ENCODE measurements at places on chromosomes 1 and 21. TPM values are rescaled to one million over a fixed set of nuclear protein-coding genes. Genes with fewer than 3 reads are reported as not detected.

- H3K27ac ChIP-seq, result no peak overlapping the region
- peaks cover 29% of the 10 kb centered on the region for H3K27me3 ChIP-seq
- H3K4me1 ChIP-seq, result peaks cover 7% of the 10 kb centered on the region
- H3K4me3 ChIP-seq, result no peak overlapping the region
- peak; percentile 43 for DNase-seq
Measured at GRCh38 chr1:18440385-18441226, 40.1 kb upstream of the KLHDC7A start.

GRCh38 chr1:181541458-181541857 is 58.1 kb downstream of the CACNA1E start:
- peaks cover 22% of the 10 kb centered on the region for H3K27me3 ChIP-seq
- H3K4me1 ChIP-seq, result peaks cover 3% of the 10 kb centered on the region
- no peak for DNase-seq
- H3K36me3 ChIP-seq, result no peaks in the 10 kb centered on the region

DNA sequence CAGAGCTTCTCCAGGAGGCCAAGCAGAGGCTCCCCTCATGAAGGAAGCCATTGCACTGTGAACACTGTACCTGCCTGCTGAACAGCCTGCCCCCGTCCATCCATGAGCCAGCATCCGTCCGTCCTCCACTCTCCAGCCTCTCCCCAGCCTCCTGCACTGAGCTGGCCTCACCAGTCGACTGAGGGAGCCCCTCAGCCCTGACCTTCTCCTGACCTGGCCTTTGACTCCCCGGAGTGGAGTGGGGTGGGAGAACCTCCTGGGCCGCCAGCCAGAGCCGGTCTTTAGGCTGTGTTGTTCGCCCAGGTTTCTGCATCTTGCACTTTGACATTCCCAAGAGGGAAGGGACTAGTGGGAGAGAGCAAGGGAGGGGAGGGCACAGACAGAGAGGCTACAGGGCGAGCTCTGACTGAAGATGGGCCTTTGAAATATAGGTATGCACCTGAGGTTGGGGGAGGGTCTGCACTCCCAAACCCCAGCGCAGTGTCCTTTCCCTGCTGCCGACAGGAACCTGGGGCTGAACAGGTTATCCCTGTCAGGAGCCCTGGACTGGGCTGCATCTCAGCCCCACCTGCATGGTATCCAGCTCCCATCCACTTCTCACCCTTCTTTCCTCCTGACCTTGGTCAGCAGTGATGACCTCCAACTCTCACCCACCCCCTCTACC is 19.1 kb downstream of the CSF1 start:
- H3K4me1 ChIP-seq, result peaks cover 63% of the 10 kb centered on the region
- H3K36me3 ChIP-seq, result peaks cover 31% of the 10 kb centered on the region
- H3K27ac ChIP-seq, result peak overlapping the region; percentile 79

DNA sequence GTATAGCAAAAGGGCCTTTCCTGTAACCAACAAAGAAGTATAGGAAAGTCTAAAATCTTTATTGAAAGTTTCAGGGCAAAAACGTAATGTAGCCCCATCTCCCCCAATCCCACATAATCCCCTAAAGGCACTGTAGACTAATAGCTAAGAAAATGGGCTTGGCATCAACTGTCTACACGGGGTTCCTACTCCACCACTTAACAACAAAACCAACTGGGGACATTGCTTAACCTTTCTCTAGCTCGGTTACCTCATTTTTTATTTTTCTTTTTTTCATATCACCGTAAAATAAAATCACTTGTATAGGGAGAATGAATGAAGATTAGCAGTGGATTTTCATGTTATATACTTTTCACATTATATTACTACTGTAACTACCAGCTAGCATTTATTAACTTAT is 12.3 kb downstream of the MACF1 start:
- no peak for DNase-seq
- H3K4me3 ChIP-seq, result no peak overlapping the region

GRCh38 chr1:109790735-109791494 is 27.2 kb upstream of the EPS8L3 start:
- DNase-seq, result peak; percentile 78
- peak overlapping the region; percentile 37 for H3K27ac ChIP-seq
- no peak overlapping the region for H3K4me3 ChIP-seq
- H3K36me3 ChIP-seq, result no peaks in the 10 kb centered on the region
- no peaks in the 10 kb centered on the region for H3K27me3 ChIP-seq
- H3K4me1 ChIP-seq, result peaks cover 49% of the 10 kb centered on the region

- DNase-seq, result no peak
- H3K4me3 ChIP-seq, result no peak overlapping the region
- no peaks in the 10 kb centered on the region for H3K4me1 ChIP-seq
- H3K27me3 ChIP-seq, result peaks cover 10% of the 10 kb centered on the region
Measured at GRCh38 chr1:9670085-9670484, 18.6 kb downstream of the PIK3CD start.

GRCh38 chr1:172980456-172980855 is 70.3 kb downstream of the TNFSF18 start:
- no peaks in the 10 kb centered on the region for H3K27me3 ChIP-seq
- H3K4me1 ChIP-seq, result peaks cover 14% of the 10 kb centered on the region
- no peak overlapping the region for H3K27ac ChIP-seq
- no peak overlapping the region for H3K4me3 ChIP-seq
- H3K36me3 ChIP-seq, result no peaks in the 10 kb centered on the region

DNA sequence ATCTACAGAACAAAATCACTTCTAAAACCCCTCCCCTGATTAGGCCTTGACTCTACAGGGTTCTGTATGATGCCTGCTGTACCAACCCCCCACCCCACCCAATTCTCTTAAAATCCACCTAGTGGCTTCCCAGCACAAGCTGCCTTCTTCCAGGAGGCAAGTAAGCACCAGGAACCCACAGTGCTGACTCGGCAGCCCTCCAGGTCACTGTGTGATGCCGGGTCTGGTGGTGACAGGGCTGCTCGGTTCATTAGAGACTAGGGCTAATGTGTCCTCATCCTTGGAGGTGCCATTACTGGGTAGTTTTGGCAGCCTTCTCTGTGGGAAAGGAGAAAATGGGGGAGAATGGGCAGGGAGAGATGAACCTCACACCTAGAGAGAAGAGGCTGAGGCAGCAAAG is 363.5 kb downstream of the PTPRU start:
- peaks cover 3% of the 10 kb centered on the region for H3K27me3 ChIP-seq
- H3K36me3 ChIP-seq, result no peaks in the 10 kb centered on the region
- H3K27ac ChIP-seq, result no peak overlapping the region
- DNase-seq, result no peak
- H3K4me3 ChIP-seq, result no peak overlapping the region

DNA sequence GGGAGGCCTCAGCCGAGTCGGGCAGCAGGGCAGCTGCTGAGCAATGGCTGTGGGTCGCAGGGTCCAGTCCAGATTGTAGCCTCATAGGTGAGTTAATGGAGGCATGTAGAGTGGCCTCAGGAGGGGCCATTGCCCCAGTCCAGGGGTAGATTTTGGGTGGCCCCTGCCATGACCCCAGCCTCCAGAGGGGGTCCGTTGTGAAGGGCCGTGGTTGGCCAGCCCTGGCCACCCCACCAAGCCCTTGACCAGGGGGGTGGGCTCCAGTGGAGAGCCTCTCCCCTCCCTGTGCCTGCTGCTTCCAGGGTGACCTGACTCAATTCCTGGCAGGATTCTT is 26.1 kb downstream of the TRPM2 start:
- no peak for DNase-seq
- no peak overlapping the region for H3K4me3 ChIP-seq
- H3K27me3 ChIP-seq, result peaks cover 18% of the 10 kb centered on the region
- H3K27ac ChIP-seq, result no peak overlapping the region
- H3K4me1 ChIP-seq, result peaks cover 11% of the 10 kb centered on the region

- H3K4me3 ChIP-seq, result no peak overlapping the region
- no peaks in the 10 kb centered on the region for H3K4me1 ChIP-seq
- H3K27ac ChIP-seq, result no peak overlapping the region
- H3K36me3 ChIP-seq, result no peaks in the 10 kb centered on the region
Measured at GRCh38 chr1:56106531-56107274, 472.7 kb downstream of the PLPP3 start.

GRCh38 chr1:8097077-8097799 is 71.1 kb upstream of the ERRFI1 start:
- no peak overlapping the region for H3K4me3 ChIP-seq
- no peaks in the 10 kb centered on the region for H3K27me3 ChIP-seq
- H3K36me3 ChIP-seq, result no peaks in the 10 kb centered on the region
- H3K27ac ChIP-seq, result peak overlapping the region; percentile 86

- H3K4me3 ChIP-seq, result no peak overlapping the region
- H3K36me3 ChIP-seq, result no peaks in the 10 kb centered on the region
- no peaks in the 10 kb centered on the region for H3K27me3 ChIP-seq
- no peak overlapping the region for H3K27ac ChIP-seq
- DNase-seq, result no peak
Measured at GRCh38 chr1:7727809-7728471, 43.2 kb upstream of the VAMP3 start.

DNA sequence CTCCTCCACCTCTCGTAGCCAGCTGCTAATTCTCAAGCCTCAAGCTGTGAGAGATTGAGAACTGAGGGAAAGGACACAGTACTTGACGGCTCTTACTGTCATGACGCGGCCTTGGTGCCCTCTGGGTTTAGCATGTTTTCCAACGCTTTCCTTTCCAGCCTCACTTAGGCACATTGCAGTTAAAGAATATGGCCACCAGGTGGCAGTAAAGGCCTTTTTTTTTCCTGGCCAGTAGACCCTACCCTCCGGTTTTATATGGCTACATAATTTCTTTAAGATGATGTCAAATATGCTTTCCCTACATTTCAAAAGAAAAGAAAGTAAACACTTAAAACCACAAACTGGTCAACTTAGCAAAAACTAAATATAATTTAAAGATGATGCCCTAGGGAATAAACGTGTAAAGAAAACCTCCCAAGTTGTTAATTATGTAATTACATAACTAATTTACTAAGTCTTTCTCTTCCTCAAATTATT is 56.8 kb upstream of the PRDX6 start:
- H3K36me3 ChIP-seq, result no peaks in the 10 kb centered on the region
- no peaks in the 10 kb centered on the region for H3K27me3 ChIP-seq
- no peak overlapping the region for H3K4me3 ChIP-seq
- no peak overlapping the region for H3K27ac ChIP-seq
- peaks cover 7% of the 10 kb centered on the region for H3K4me1 ChIP-seq

GRCh38 chr1:172397221-172397620 is 23.3 kb upstream of the C1orf105 start:
- DNase-seq, result no peak
- peaks cover 51% of the 10 kb centered on the region for H3K4me1 ChIP-seq
- H3K36me3 ChIP-seq, result no peaks in the 10 kb centered on the region
- no peaks in the 10 kb centered on the region for H3K27me3 ChIP-seq
- no peak overlapping the region for H3K27ac ChIP-seq

GRCh38 chr21:28899744-28900143 is 92.9 kb downstream of the LTN1 start:
- DNase-seq, result no peak
- H3K27me3 ChIP-seq, result no peaks in the 10 kb centered on the region
- no peaks in the 10 kb centered on the region for H3K4me1 ChIP-seq

GRCh38 chr21:28280611-28281010 is 712.1 kb downstream of the LTN1 start:
- no peaks in the 10 kb centered on the region for H3K36me3 ChIP-seq
- no peak overlapping the region for H3K4me3 ChIP-seq
- no peak for DNase-seq
- no peak overlapping the region for H3K27ac ChIP-seq
- H3K27me3 ChIP-seq, result no peaks in the 10 kb centered on the region

- H3K27ac ChIP-seq, result no peak overlapping the region
- H3K27me3 ChIP-seq, result no peaks in the 10 kb centered on the region
- H3K36me3 ChIP-seq, result no peaks in the 10 kb centered on the region
- no peak for DNase-seq
- no peak overlapping the region for H3K4me3 ChIP-seq
Measured at GRCh38 chr1:156342166-156342955, 4.0 kb downstream of the TSACC start.

GRCh38 chr21:45415943-45416611 is 11.1 kb downstream of the COL18A1 start:
- H3K36me3 ChIP-seq, result no peaks in the 10 kb centered on the region
- no peak overlapping the region for H3K4me3 ChIP-seq
- DNase-seq, result no peak
- H3K27ac ChIP-seq, result no peak overlapping the region
- H3K27me3 ChIP-seq, result no peaks in the 10 kb centered on the region

DNA sequence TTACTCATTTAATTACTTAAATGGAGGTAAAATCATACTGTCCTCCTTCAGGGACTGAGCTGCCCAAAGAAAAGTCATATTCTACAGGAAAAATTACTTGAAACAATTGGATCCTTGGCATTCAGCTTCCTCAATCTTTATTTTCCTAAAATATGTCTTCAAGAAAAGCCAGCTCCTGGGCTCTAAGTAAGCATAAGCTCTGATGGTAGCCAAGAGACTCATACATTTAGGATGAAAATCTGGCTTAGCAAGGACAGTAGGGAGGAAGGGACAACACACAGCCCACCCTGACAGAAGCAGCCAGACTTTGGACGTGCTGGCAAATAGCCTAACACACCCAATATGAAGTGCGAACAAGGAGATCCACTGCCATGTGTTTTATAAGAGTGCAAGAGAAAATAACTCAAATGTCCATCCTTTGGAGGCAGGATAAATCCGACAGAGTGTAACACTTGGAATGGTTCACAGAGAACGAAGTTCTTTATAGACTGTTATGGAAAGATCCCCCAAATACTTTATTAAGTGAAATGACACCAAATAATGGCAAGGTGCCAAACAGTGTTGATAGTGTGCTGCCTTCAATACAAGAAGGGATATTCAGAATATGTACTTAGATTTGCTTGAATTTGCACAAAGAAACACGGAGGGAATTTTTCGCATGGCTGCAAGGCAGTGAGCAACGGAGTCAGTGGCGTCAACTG is 14.1 kb downstream of the CAPN8 start:
- DNase-seq, result no peak
- no peaks in the 10 kb centered on the region for H3K36me3 ChIP-seq
- H3K4me1 ChIP-seq, result peaks cover 24% of the 10 kb centered on the region

DNA sequence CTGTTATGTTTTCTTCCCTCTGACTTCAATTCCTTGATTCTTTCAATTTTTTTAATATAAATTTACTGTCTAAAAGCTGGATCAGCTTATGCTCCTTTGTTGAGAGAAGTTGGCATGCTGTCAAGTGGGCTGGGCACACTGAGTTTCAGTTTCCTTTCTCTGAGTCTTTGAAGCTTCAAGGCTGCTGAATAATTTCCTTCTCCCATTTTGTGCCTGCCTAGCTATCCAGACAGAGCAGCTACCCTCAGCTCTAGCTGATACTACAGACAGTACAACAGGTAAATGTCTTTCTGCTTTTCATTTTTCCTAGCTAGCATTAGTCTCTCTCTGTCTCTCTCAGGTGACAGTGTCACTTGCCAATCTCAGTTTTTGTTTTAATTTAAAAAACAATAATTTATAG is at the start of gene IFI44:
IFI44 (plus strand) TSS at position 204 of the 400 bp plus-strand sequence. CDS start 365 bp downstream, outside the sequence.
- peak within 1 kb of the TSS; percentile 41 for H3K4me3 ChIP-seq
- H3K27ac ChIP-seq, result peak within 1 kb of the TSS; percentile 36
- no peaks in the 10 kb centered on the region for H3K36me3 ChIP-seq
- no peaks in the 10 kb centered on the region for H3K27me3 ChIP-seq
- peaks cover 15% of the 10 kb centered on the region for H3K4me1 ChIP-seq

The CYB5RL gene
- total RNA-seq, result 5.0 TPM

The KISS1 gene
- total RNA-seq, result not detected

The CD244 gene
- total RNA-seq, result 0.49 TPM

The PLA2G2F gene
- 11.9 TPM for total RNA-seq

The CFAP45 gene
- 2.0 TPM for total RNA-seq

The FCER1G gene
- 4.6 TPM for total RNA-seq

The E2F2 gene
- total RNA-seq, result 12.2 TPM

The HES3 gene
- total RNA-seq, result not detected

The TSACC gene
- not detected for total RNA-seq

The MXRA8 gene
- 21.9 TPM for total RNA-seq

The PCSK9 gene
- total RNA-seq, result 1.5 TPM

The ST6GALNAC3 gene
- total RNA-seq, result 0.79 TPM

The DNAH14 gene
- 4.2 TPM for total RNA-seq

The PKN2 gene
- total RNA-seq, result 34.1 TPM

All from suprapubic skin (tissue), 4 donors.